ENCODE measurements at places on chromosomes 5 and 9. TPM values are rescaled to one million over a fixed set of nuclear protein-coding genes. Genes with fewer than 3 reads are reported as not detected.

RNF208 gene
- total RNA-seq = 9.1 TPM

- no peak for DNase-seq
These were observed 441.3 kb upstream of the PIK3R1 start for GRCh38 chr5:67774267-67774552.

DNA sequence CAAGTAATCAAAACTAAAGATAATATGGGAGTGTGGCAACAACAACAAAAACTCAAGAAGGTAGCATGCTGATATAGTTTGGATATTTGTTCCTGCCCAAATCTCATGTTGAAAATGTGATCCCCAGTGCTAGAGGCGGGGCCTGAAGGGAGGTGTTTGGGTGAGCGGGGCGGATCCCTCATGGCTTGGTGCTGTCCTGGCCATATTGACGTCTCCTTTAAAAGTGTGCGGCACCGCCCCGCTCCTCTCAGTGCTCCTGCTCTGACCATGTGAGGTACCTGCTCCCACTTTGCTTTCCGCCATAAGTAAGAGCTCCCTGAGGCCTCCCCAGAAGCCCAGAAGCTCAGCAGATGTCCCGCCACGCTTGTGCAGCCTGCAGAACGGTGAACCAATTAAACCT is 25.6 kb downstream of the MED27 start:
- no peak for DNase-seq

G3BP1 gene
- total RNA-seq = 143 TPM

ROPN1L gene
- not detected for total RNA-seq

DNA sequence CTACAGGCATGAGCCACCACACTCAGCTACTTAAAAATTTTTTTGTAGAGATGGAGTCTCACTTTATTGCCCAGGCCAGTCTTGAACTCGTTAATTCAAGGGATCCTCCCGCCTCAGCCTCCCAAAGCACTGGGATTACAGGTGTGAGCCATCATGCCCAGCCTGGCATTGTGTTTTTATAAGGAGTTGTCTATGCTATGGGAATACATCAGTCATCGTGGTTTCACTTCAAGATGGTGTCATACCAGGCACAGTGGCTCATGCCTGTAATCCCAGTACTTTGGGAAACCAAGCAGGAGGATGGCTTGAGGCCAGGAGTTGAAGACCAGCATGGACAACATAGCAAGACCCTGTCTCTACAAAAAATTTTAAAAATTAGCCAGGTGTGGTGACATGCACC is 49.7 kb downstream of the CYSTM1 start:
- no peak for DNase-seq

All from psoas muscle (tissue), 8 donors.